ENCODE measurements at places on chromosomes 12 and 14.

DNA sequence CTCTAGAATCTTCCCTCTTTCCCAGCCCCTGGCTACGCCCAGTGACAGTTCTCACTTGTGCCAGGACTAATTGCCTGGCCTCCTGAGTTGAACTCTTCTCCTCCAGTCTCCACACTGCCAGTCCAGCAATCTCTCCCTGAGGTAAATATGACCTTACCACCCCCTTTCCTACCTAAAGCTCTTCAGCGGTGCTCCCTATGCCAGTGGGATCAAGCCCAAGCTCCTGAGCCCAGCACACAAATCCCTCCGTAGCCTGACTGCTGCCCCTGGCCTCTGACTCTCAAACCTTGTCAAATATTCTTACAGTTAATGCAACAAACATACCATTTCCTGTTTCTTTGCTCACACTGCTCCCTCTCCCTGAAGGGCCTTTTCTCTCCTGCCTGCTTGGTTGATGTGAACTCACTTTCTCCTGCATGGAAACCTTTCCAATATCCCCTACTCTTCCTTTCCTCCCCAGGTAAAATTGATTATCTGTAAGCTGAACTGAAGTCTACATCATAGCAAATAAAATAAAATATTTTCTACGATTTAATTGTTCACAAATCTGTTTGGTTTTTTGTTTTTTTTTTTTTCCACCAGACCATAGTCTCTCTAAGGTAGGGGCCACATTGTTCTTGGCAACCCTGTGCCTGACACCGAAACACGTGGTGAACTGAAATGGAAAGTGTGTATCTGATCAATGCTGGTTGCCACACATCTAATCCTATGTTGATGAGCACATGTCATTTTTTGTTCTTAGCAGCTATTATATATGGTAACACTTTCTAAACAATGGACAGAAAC is 147.5 kb downstream of the SLC38A6 start:
- no peaks in the 10 kb centered on the region for H3K36me3 ChIP-seq
- H3K27ac ChIP-seq = no peak overlapping the region
- H3K4me3 ChIP-seq = no peak overlapping the region
- no peak for DNase-seq
- H3K4me1 ChIP-seq = peaks cover 3% of the 10 kb centered on the region
- no peaks in the 10 kb centered on the region for H3K27me3 ChIP-seq

DNA sequence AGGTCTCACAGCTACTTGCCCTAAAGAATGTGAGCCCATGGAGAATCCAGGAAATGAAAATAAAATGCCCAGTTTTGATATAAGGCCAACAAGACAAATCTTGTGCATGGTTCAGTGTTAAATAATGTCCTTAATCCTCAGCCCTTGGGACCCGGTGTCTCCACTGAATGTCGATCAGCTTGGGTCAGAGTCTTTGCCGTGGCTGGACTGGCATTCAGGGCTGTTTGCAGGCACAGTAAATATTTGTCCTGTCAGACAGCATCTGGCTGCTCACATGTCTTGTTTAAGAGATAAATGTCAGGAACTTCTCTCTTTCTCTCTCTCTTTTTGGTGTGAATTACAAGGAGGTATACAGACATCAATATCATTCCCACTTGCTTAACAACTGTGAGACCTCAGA is 452.5 kb downstream of the FUT8 start:
- no peaks in the 10 kb centered on the region for H3K36me3 ChIP-seq
- no peak overlapping the region for H3K27ac ChIP-seq
- no peaks in the 10 kb centered on the region for H3K4me1 ChIP-seq

GRCh38 chr14:61326146-61326545 is 4.8 kb downstream of the PRKCH start:
- H3K27ac ChIP-seq = no peak overlapping the region
- no peaks in the 10 kb centered on the region for H3K36me3 ChIP-seq
- H3K27me3 ChIP-seq = no peaks in the 10 kb centered on the region

GRCh38 chr14:61812347-61813095 is 50.3 kb downstream of the SNAPC1 start:
- no peaks in the 10 kb centered on the region for H3K36me3 ChIP-seq
- no peak within 1 kb of the TSS for H3K27ac ChIP-seq
- peak; percentile 42 for DNase-seq
- peaks cover 66% of the 10 kb centered on the region for H3K27me3 ChIP-seq
- H3K4me1 ChIP-seq = peaks cover 7% of the 10 kb centered on the region
